ENCODE measurements at places on chromosomes 7 and 10.

GRCh38 chr10:3054851-3055199, 12.5 kb upstream of the PFKP start:
- no peak for DNase-seq

DNA sequence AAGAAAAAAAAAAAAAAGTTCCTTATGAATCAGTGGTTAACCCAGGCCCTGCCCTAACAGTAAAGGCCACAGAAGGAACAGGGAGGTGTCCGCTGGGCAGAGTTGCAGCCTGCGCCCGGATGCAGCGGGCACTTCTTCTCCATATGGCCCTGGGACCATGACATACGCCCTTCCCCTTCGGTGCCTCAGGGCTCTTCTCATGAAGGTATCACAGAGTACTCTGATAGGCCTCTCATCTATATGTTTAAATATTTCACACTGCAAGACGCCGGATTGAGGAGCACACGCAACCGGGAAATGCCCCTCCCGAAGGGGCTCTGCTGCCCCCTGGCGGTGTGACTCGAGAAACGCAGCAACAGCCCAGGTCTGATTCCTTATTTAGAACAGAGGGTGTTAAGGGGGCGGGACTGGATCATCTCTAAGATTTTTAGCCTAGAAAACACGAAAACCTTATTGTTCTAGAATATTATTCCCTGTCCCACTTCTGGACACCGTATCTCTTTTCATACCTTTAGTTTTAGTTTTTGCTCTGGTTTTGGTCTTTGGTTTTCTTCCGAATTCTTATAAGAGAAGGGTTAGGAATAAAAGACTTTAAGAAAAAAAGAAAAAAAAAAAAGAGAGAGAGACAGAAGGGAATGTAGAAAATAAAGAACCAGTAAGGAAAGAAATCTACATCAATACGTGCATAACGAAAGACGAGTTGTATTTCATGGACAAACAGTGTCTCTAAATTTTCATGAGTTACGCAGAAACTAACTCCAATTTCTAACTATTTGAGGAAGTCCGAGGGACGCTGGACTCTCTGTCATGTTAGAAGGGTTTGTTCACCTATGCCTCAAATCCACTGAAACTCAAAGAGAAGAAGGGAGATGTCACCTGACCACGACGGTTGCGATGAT, 12.0 kb downstream of the DAGLB start:
- DNase-seq: peak; percentile 73

- no peak for DNase-seq
Observed at GRCh38 chr10:73916761-73917470, 6.0 kb downstream of the PLAU start.

DNA sequence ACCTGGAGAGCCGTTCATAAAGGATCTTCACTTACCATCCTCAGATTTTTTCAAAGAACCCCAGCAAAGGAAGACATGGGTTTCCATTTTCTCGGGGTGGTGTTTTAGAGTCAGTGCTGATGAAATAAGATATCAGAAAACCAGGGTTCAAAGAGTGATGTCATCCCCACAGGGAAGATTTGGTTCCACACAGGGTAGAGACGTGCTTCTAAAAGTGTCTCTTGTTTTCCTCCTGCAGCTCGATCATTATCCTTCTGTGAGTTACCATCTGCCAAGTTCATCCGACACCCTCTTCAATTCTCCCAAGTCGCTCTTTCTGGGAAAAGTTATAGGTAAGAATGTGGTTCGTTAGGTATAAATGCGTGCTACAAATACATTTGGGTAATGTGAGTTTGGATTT, 323.8 kb upstream of the C7orf33 start:
- no peak for DNase-seq

DNA sequence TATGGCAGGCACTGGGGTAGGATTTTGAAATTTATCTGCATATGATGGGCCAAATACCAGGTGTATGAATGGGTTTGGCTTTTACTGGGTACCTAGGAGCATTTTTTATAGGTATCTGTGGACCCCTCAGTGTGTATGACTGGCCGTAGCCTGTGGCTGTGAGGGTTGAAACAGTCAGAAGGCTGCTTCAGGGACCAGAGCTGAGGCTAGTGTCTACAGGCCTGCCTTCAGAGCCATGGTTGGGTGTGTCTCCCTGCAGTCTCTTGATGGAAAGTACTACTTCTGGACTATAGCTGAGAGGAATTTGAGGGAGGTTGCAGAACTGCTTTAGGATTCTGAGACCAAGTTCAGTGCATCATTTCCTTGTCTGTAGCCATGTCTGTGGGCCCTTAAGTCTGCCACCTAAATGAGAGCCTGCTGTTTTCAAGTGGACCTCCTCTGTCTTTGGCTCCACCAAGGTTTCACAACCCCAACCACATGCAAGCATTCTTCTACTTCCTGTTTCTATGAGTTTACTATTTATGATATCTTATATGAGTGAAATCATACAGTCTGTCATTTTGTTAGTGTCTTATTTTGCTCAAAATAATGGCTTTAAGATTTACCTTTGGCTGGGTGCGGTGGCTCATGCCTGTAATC, 19.9 kb upstream of the ZNF138 start:
- no peak for DNase-seq

DNA sequence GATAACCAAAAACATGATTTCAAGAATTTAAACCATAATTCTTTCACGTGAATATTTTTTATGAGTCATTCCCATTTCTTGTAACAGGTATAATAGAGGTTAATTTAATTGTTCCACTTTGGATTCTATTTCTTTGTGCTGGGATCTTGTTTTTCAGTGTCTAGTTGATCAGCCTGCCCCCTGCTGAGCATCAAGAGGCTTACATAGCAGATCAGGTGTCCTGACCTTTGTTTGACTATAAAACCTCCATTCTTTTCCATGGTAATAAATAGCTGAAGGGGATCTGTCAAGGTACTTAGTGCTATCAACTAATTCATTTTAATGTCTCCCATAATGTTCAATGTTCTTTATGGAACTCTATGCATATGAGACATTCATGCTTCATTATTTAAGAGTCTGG, 4.9 kb downstream of the COL17A1 start:
- DNase-seq: peak; percentile 34

DNA sequence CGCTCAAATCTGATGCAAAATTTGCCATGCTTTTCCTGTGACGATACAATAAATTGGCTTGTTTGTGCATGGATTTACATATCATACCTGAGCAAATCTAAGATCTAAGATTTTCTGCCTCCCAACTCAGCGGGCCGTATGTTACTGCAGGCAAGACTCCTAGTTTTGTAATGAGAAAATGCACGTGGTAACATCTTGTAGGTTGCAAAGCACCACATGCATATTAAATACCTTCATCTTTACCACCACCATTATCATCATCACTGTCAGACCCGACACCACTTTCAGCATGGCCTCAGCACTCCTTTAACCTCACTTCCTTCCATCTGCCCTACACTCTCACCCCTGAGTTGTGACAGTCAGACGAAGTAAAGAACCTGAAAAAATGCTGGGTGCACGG, 202.2 kb downstream of the FRMD4A start:
- DNase-seq: no peak

Data from globus pallidus (tissue), 1 donor.